Activated T-cell treated with anti-CD3 and anti-CD28 coated beads for 24 hours (primary cell): ENCODE measurements at places on chromosomes 4 and X.

- no peak for DNase-seq
Measured at GRCh38 chr4:15162046-15162445, 159.8 kb downstream of the CPEB2 start.

- DNase-seq = peak; percentile 27
Measured at GRCh38 chr4:110196206-110196870, 2.1 kb downstream of the ELOVL6 start.

DNA sequence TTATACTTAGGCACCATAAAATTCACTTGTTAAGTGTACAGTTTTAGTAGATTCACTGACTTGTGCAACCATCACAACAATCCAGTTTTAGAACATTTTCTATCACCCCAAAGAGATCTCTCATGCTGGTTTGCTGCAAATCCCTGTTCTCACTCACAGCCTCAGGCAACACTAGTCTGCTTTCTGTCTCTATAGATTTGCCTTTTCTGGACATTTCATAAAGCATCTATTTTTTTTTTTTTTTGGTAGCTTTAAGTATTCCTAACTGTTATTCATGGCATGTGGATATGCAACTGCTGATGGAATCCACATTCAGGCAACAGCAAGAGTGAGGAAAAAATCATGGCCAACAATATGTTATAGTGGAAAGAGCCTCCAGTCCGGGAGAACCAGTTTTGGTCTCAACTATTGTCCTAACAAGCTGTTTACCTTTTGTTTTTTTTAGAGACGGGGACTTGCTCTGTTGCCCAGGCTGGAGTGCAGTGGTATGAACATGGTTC lies 27.0 kb upstream of the TMEM150C start:
- no peak for DNase-seq

- no peak for DNase-seq
Measured at GRCh38 chr4:152936446-152937335, 568 bp downstream of the FHDC1 start.

- no peak for DNase-seq
Measured at GRCh38 chr4:7322166-7322991, 112.4 kb downstream of the PSAPL1 start.

- no peak for DNase-seq
Measured at GRCh38 chrX:131907488-131908314, 115.4 kb upstream of the STK26 start.

DNA sequence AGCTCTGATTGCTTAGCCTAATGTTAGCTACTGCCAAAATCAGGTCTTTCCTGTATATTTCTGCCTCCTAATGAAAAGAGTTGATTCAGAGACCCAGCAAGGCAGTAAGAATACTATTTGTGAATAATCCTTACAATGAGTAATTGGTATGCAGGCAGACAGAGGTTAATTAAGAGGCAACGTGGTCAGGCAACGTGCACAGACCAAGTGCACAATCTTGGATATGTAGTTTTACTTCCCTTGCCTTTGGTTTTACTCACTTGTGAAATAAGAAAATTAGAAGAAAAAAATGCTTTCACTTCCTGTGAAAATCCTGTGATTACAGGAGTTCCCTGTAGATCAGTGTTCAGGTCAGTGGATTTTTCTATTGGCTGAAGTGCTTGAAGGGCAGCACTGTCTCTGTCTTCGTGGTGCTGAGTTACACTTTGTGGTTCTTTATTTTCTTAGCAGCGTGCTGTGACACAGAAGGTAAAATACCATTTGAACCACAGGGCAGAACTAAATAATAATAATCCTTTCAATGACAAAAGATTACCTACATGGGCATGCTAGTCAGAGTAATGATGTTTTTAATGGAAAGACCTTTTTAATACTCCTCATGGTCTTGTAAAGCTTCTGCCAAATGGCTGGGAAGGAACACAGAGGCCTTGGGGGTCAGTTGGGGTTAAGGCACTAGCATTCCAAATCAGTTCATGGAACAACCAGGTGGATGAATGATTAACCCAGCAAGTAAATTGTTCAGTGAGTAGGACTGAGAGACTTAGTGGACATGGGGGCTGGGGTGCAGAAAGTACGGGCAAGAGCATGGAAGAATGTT lies 430.9 kb downstream of the MAPK10 start:
- DNase-seq = no peak

GRCh38 chr4:159337041-159337440 lies 234.2 kb downstream of the RAPGEF2 start:
- DNase-seq = no peak

DNA sequence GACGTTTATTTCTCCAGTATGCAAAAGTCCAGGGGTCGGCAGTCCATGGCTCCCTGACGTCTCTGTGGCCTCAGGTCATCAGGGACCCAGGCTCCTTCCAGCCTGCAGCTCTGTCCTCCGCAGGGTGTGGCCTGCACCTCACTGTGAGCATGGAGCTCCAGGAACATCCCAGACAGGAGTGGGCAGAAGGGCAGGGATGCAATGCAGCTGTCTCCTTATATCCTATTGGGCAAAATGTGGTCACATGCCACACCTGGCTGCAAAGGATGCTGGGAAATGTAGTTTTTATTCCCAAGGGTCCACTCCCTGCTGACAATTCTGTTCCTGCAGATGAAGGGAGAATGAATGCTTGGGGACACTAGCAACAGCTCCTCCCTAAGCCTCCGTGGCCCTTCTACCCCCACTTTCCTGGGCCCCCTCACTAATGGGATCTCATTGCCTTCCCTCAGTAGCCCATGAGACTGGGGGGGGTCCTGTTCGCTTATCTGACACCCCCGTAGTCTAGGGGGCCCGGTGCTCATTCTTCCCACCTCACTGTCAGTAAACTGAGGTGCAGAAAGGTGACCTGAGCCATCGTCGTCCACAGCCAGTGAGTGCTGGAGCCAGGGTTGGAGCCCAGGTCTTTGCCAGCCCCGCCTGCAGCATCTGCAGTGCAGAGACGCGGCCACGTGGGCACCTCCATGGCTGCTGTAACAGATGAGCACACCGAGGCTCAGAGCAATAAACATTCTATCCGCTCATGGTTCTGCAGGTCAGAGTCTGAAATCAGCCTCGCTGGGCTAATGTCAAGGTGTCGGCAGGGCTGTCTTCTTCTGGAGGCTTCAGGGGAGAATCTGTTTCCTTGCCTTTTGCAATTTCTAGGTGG lies 5.9 kb upstream of the GRPEL1 start:
- no peak for DNase-seq

GRCh38 chr4:87669373-87669772 lies 19.3 kb downstream of the DMP1 start:
- DNase-seq = no peak

DNA sequence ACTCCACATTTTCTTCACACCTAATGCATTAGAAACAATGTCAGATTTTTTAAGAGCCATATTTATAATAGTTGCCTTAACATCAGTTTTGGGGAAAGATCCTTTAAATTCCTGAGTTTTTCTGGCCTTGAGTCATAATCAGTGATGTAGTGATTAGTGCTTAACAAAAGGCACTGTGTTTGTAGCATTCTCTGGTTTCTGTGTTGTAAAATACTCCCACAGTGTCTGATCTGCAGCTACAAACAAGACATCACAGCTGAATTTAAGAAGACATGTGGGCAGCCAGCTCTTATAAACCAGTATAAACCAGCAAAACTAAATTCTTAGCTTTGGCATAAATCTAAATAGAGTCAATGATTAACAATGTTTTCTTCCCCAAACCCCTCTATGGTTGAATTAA lies 233.8 kb downstream of the FSTL5 start:
- DNase-seq = no peak

GRCh38 chr4:84384801-84385200 lies 114.3 kb downstream of the NKX6-1 start:
- no peak for DNase-seq

GRCh38 chrX:45745479-45745878 lies 544.8 kb upstream of the DIPK2B start:
- DNase-seq = no peak

DNA sequence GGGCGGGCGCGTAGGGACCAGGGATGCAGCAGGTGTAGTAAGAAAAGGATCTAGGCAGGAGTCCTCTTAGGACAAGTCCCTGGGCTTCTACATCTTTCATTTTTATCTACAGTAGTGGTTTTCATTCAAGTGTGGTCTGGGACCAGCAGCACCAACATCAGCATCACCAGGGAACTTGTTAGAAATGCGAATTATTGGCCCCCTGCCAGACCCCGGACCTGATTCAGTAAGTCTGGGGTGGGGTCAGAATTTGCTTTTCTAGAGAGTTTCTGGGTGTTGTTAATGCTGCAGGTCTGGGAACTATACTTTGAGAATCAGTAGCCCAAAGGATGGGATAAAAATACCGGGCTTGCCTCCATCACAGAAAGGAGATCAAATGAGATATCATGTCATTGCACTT lies 1.3 kb upstream of the PCYT1B start:
- no peak for DNase-seq

- DNase-seq = peak; percentile 48
Measured at GRCh38 chr4:47926667-47927258, 12.4 kb upstream of the NFXL1 start.

DNA sequence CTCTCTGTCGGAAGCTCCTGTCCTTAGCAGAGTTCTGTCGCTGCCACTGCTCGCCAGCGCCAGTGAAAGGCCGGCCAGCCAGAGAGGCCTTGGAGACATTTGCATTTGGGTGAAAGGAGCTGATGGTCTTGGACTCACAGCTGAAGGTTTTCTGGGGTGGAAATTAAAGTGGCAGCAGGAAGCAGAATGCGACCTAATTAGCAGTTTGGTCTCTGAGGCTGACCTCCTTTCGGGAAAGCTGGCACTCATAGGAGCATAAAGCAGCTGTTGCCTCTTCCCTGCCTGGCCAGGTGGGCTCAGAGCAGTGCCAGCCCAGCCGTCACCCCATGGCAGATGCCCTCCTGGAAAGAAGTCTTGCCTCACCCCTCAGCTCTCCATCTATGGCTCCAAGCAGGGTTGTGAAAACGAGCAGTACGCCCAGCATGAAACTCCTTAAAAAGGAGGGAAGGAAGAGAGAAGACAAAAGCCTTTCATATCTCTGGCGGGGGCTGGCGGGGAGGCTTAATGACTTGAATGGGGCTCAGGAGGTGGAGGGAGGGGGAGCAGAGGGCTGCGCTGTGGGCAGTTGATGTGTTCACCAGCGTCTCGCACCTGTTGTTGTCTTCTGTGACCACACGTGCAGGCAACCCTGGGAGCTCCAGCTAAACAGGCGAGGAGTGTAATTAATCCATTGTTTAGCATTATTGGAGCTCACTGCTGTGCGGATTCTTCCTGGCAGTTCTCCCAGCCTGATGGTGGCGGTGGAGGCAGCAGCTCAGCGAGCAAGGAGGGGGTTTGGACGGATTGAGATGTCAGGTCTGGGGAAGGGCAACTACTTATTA lies 264.0 kb downstream of the MID1IP1 start:
- no peak for DNase-seq

GRCh38 chrX:68018248-68019203 lies 414.8 kb downstream of the OPHN1 start:
- DNase-seq = no peak

- DNase-seq = no peak
Measured at GRCh38 chr4:18025288-18025687, 3.7 kb upstream of the LCORL start.

DNA sequence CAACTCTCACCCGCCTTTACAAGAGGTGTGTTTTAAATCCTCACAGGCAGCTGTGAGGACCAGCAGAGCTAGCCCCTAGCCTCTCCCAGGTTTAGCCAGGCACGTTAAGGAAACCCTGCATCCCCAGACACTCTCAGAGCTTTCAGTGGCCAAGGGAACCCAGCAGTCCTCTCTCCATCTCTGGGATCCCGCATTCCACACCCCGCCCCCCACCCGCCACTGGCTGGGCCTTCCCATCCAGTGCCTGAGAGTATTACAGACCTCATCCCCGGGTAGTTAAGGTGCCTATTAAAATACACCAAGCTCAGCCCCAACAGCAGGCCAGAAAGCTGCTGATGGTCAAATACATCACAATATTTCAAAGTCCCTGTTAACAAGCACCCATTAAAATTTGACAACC lies 256.2 kb downstream of the BCOR start:
- no peak for DNase-seq

DNA sequence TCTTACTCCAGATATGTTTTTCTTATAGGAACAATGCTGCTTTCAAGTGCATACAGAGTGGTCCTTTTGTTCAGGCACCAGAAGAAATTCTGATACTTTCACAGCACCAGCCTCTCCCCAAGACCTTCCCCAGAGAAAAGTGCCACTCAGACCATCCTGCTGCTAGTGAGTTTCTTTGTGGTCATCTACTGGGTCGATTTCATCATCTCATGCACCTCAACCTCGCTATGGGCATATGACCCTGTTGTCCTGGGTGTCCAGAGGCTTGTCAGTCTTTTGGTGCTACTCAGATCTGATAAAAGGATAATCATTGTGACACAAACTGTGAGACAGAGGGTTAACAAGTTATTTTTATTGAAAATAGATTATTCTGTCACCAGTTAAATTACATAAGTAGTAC lies 39.5 kb downstream of the WDR13 start:
- DNase-seq = no peak

DNA sequence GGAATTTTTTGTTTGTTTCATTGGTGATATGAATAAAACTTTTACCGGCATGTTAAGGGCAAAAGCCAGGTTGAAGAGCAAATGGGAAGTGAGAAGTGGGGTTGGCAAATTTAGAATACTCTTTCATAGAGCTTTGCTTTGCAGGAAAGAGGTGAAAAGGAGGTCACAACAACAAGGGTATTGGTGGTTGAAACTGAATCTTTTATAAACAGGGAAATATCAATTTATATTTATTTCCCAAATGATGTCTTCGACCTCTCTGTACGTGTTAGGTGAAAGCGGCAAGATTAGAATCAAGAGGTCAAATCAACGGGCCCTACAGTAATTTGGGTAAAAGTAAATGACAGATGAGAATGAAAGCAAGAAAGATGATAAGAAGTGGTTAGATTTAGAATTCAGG lies 3.4 kb downstream of the SMR3A start:
- no peak for DNase-seq

- no peak for DNase-seq
Measured at GRCh38 chr4:78496021-78496643, 55.4 kb upstream of the ANXA3 start.

DNA sequence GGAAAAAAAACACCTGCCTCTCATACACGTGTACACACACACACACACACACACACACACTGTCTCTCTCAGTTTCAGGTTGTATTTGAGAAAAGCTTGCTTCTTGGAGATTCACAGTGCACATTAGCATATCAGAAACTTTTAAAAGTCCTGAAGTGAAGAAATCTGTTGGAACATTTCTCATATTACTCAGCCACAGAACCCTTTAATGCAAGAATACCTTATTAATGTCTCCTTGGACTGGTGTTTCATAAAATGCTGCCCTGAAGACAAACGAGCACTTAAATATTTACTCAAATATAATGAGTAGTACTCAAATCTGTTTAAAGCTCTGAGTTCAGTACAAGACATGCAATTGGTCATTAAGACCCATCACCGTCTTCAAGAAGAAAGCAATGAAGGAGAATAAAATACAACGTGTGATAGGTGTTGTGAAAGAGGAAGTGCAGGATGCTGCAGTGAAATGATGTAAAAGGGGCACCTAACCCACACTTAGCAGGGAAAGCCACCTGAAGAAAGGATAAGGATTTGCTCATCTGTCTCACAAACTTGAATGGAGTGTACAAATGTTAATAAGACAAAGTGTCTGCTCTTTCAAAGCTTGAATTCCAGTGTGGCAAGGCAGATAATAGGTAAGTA lies 57.0 kb downstream of the DCLK2 start:
- no peak for DNase-seq

GRCh38 chrX:132001127-132001526 lies 22.0 kb upstream of the STK26 start:
- no peak for DNase-seq

GRCh38 chr4:16814361-16814760 lies 84.1 kb downstream of the LDB2 start:
- no peak for DNase-seq

GRCh38 chr4:74578329-74578728 lies 133.4 kb downstream of the AREG start:
- DNase-seq = no peak
